ENCODE measurements at places on chromosomes 5 and 9.

- no peak for DNase-seq
These were observed 486.8 kb downstream of the PSAT1 start for GRCh38 chr9:78783743-78784142.

DNA sequence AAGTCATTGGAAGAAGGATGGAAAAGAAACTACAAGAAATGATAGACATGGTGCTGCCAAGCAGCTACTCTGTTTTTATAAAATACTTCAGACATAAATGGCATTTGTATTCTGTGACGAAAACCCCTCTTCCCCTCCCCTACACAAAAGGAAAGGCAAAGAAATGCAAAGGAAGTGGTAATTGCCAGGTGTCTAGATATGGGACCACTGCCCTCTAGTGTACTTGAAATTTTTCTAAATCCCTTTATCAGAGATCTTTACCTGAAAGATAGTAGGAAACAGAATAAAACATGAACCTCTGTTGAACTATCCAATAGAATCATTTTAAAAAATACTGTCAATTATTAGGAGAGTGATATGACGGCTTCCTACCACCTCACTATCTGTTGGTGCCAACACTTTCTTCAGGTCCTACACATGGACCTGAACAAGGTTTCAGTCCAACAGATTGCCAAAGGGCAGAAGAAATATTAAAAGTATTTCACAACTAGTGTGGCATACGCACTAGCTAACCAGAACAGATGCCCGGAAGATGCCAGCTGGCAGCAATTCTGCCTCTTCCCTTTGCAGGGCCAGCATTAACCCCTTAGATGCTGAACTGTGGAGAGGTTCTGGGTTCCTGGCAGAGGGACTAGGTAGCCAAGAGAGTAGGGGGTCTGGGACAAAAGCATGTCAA, 104.1 kb downstream of the TSSK1B start:
- peak; percentile 73 for DNase-seq

DNA sequence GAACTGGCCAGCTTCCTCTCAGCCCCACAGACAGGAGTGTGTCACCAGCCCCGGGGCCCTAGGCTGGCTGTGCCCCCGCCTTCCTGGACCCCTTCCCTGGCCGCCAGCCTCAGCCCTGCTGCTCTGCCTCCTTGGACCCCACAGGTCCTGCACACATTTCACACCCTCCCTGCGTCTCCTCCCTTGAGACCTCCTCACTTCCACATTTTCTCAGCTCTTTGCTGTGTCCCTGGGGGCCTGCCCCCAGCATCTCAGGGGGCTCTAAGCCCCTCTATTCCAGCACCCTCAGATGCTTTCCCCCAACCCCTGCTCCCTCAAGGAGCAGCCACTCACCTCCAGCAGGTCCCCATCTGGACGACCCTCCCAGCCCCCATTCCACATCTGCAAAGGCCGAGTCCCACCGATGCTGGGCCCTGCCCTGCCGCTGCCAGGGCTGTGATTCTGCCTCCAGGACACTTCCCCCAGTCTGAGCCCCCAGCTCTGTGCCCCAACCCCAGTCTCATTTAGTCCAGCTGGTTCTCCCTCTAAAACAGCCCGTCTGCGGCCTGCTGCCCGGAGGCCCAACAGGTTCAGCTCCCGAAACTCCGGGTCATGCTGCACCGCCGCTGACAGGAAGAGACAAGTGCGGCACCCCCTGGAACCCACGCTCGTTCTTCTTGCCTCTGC, 4.2 kb downstream of the SLC34A3 start:
- no peak for DNase-seq

- DNase-seq: peak; percentile 57
These were observed 10.4 kb downstream of the TRIM14 start for GRCh38 chr9:98108531-98109031.

- no peak for DNase-seq
These were observed 27.8 kb downstream of the GSN start for GRCh38 chr9:121295662-121296191.

DNA sequence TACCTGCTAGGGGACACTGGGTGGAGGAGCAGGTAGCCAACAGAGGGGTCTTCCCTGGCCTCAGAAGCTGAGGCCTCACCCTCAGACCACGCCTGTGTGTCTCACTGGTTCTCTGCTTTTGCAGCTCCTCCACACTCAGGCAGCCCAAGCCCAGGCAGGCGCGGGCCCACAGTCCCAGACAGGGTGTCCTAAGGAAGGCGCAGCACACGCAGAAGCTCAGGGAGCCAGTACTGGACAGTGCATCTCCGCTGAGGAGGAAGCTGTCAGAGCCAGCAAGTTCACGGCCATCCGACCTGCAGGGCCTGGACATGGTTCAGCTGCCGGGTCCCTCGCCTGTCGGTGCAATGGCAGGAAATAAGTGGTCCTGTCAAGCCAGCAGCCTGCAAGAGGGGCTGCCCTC, 25.3 kb downstream of the CFAP90 start:
- DNase-seq: no peak

DNA sequence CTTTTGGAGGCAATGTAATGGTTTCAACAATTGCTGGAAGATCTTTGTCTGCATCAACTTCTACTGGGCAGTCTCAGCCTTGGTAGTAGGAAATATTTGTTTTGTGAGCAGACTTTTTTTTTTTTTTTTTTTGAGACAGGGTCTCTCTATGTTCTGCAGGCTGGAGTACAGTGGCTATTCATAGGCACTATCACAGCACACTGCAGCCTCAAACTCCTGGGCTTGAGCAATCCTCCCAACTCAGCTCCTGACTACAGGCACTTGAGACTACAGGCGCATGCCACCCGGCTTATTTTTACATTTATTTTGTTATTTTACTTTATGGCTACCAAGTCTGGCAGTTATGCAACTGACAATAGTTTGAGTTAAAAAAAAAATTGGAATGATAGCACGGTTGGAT, 187.3 kb downstream of the SNX18 start:
- DNase-seq: no peak

- no peak for DNase-seq
These were observed 203.4 kb downstream of the MCTP1 start for GRCh38 chr5:95081500-95081960.

Measured in CD4-positive, CD25-positive, alpha-beta regulatory T cell (primary cell).